NAMALWA (cell line): ENCODE measurements at places on chromosomes 2 and 18.

DNA sequence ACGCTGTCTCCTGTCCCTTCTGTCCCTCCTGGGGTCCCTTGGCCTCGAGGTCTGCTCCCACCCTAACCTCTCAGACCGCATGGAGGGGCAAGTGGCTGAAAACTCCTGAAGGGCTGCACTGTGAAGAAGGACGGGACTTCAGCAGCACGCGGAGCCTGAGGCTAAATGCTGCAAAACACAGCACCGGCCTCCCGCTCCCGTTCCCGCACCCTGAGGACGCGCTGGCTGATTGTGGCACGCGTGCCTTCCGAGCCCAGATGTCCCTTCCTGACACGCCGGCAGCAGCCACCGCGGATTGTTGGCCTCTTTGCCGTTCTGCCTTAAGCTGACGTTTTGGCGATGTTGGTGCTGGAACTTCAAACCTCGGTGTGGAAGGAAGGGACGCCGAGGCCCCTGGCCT, 125.9 kb upstream of the CTDP1 start:
- DNase-seq = no peak

DNA sequence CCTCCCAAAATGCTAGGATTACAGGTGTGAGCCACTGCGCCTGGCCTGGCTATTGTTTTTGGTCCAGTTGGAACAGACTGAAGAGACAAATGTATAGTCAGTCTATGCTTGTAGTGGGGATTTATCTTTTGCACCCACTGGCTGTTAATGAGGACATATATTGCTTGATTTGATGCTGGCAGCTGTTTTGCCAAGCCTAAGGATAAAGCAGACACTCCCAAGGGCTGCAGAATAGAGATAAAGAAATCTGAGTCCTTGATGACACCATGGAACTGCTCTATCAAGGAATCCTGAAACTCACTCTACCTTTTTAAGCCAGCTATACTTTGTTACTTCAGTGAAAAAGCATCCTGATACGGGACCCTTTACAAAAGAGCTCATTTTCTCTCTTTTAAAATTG, 43.1 kb upstream of the ENOSF1 start:
- no peak for DNase-seq

DNA sequence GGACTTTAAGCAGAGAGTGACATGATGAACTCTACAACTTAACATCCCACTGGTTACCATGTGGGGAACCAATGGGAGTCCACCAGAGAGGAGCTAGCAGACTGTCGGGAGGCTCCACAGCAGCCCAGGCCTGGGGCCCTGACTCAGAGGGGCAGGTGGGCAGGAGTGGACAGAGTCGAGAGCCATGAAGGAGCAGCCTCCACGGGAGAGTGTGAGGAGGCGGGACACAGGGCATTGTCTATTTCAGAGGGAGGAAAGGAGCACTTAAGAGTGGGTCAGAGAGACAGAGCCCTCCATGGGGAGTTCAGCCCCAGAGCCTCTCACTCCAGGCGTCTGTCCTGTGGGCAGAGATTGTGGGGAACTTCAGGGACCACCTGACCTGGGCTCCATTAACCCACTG, 118.7 kb downstream of the CYP26B1 start:
- DNase-seq = no peak

DNA sequence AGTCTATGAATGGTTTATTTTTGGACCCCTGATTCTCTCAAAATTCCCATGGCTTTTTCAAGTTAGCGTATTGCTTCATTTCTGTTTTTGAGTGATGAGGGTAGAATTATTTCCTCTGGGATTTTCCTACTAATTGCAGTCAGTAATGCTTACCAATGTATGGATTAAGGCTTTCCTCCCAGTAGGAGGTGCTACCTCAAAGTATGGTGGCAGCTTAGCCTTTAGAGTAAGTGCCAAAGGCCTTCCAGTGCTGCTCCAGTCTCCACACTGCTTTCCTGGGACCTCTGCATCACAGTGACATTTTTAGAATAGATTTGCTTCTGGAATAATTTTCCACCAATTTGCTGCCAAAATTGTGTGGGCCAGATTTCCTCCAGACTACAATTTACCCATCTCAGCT, 16.2 kb upstream of the SSB start:
- DNase-seq = no peak

GRCh38 chr2:102417946-102418345, 5.0 kb upstream of the IL18RAP start:
- no peak for DNase-seq
